ENCODE measurements at places on chromosomes 12 and 14.
A peak's percentile ranks its signal among the peaks of the same experiment; 100 is the strongest.

DNA sequence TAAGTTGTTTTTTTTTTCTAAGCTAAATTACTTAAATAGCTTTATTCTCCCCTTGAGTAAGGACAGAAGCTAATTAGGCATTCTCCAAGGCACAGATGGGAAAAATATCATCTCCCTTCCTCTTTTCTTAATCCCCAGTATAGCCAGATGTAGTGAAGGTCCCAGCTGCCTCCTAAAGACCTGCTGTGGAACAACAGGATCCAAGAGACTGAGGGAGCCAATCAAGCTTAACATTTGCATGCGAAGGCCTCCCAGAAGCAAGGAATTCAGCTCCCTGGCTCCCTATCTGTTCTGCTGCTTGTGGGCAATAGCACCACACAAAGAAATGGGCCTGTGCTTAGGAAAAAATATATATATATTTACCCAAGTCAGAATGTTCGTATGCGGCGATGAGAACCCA is 255.2 kb downstream of the SYT1 start:
- no peak for DNase-seq

DNA sequence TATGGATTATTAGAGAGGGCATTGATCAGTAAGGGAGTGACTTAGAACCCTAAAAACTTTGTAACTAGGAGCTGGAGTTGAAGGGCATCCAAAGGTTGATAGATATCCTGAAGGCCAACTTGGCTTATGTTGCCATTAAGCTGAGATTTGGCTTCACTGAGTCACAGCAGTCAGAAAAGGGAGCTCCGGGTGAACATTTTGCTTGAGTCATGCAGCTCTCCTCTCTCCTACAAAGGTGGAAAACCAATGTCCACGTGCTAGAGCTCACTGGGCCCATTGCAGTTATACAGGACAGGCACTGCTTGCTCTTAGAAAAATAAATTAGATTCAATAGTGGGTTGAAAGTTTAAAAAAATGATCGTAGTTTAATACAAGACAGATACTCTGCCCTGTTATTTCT is 87.3 kb upstream of the LRIG3 start:
- no peak for DNase-seq

DNA sequence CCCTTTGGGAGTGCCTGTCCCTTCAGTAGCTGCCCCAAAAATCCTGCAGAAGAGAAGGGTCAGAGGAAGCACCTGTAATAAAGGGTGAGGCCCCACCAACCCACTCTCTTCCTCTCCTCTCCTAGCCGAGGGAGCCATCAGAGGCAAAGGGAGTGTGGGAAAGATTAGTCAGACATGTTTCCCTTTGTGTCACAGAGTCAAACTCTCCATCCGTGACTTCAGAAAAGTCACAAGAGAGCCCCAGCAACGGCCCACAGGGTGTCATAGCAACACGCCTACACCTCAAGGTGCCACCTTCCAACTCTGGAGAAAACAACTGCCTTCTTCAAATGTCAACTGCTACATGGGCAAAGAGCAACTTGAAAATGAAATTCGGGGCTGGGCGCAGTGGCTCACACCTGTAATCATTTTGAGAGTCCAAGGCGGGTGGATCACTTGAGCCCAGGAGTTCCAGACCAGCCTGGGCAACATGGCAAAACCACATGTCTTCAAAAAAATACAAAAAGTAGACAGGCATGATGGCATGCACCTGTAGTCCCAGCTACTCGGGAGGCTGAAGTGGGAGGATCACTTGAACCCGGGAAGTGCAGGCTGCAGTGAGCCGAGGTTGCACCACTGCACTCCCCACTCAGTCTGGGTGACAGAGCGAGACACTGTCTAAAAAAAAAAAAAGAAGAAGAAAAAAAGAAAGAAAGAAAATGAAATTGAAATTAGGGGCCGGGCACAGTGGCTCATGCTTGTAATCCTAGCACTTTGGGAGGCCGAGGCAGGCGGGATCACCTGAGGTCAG is 17.7 kb upstream of the CD27 start:
- no peak for DNase-seq

DNA sequence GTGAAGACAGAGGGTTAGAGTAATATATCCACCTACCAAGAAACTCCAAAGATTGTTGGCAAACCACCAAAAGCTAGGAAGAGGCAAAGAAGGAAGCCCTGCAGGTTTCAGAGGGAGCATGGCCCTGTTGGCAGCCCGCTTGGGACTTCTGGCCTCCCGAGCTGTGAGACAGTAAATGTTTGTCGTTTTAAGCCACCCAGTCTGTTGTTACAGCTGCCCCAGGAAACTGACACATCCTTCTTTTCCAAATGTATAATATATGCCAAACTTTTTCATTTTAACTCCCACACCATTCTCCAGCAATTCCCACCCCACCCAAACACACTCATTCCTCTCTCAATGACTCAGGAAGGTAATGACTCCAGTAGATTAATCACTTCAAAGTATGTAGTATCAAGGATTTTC is 74.0 kb downstream of the RPS29 start:
- DNase-seq = peak; percentile 57

DNA sequence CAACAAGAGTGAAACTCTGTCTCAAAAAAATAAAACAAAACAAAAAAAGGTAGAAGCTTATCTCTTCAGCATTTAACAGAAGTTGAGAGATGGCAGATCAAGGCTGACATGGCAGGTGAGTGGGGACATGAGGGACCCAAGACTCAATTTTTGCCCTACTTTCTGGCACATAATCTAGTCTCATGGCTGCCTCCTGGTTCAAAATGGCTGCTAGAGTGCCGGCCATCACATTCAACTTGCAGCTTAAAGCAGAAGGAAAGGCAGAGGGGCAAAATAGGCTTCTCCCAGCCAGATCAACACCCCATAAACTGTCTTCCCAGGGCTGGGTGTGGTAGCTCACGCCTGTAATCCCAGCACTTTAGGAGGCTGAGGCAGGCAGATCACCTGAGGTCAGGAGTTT is 784.9 kb downstream of the MED13L start:
- DNase-seq = no peak

GRCh38 chr14:94074534-94074933 is 6.5 kb downstream of the DDX24 start:
- no peak for DNase-seq

- no peak for DNase-seq
Measured at GRCh38 chr12:105955976-105956375, 182.8 kb downstream of the NUAK1 start.

- no peak for DNase-seq
Measured at GRCh38 chr12:117671734-117672133, 297.1 kb downstream of the KSR2 start.

DNA sequence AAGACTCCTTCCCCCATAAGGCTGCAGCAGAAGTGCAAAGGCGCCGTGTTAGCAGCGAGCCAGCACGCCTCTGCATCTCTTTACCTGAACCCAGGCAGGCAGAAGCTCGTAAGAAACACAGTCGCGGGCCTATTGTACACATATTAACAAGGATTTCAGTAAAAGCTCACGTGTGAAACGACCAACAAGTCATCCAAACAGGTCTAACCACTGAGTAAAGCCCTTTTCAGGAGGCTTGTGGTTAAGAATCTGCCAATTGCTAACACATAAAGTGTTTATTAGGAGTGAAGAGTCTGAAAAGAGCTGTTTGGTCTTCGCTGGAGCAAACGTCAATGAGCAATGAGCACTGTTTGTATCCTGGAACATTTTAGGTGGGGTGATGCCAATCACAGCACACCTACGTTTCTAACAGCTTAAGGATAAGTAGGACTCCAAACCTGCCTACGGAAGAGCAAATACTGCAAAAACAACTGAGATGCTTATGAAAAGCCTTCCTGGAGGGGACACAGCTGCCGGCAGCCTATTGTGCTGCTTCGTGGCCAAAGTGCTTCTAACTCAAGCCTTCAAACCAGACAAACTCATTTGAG is 43.1 kb downstream of the PRKAB1 start:
- no peak for DNase-seq

GRCh38 chr12:51887476-51888315 is at the start of gene ANKRD33:
Gene ANKRD33, plus strand, starts transcription at chr12:51888103. Its CDS starts 84 bp downstream, at chr12:51888187.
- DNase-seq = no peak

- DNase-seq = no peak
Measured at GRCh38 chr14:74756326-74756725, 6.8 kb upstream of the YLPM1 start.

GRCh38 chr14:99562856-99563748 is 40.9 kb downstream of the CCDC85C start:
- DNase-seq = no peak

DNA sequence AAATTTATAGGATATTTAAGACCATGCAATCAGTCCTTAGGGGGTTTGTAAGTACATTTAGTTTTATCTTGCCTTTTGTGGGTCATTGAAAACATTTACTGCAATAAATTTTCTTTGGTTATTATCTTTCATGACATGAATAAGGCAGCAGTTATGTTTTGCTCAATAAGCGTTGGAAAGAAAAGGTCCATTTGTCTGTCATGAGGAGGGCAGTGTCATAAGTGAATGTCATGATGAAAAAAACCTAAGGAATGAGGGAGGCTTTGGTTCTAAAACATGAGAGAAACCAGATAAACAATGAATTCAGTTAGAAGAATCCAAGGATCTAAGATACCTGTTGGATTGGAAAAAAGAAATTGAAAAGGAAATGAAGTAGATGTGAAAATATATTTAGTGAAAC is 209.4 kb downstream of the NAV3 start:
- no peak for DNase-seq

- DNase-seq = no peak
Measured at GRCh38 chr12:10372559-10372958, 17.3 kb downstream of the KLRK1 start.

DNA sequence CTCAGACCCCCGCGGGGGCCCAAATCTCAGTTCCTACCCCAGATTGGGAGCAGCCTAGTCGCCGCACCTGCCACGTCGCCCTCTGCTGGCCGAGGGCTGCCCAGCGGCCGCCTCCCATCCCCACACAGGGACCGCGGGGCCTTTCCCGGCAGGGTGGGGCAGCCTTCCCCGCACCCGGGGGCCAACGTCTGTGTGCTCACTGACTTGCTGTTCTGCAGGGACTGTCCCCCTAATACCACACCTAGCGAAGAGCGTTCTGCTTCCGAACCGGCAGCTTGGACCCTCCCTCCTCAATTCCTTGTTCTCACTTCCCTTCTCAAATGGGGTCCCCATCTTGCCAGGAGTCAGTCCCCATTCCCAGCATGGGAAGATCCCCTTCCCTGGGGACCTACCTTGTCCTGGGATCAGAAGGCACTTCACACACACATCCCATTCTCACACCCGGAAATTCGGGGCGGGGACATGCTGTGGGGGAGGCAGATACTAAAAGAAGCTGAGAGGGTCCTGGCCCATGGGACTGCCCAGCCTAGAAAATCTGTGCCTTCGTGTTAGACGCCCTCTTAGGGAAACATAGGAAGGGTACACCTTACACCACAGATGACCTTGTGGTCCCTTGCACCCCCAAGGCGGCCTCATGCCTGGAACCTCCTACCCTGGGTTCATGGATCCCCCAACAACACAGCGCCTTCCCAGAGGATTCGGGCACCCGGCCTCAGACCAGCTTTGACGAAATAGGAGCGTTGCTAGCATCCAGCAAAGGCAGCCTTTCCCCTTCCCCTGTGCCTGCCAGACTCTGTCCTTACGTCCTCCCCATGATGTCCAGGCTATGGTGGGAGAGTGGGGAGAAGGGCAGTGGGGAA is 16.4 kb downstream of the ACVRL1 start:
- no peak for DNase-seq

All from T1000 (cell line).